ENCODE measurements at places on chromosomes 3 and 15.
A peak's percentile ranks its signal among the peaks of the same experiment; 100 is the strongest.

DNA sequence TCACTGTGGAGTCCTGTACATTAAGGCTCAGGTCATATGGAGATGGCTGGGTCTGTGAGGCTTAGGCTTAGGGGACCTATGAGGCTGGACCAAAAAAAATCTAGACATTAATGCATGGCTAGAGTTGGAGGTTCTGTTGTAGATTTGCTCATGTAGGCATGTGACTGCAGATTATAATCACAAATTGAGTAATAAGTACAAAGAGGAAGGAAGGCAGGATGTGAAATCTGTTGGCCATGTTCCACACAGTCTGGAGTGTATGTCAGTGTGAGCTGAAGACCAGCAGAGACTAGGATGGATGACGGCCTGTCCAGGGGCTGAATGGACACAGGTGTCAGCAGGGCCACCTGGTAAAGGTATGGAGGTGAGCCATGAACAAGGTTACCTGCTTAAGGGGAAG, at the start of gene ST3GAL6:
ST3GAL6 (plus strand) TSS at position 265 of the 400 bp plus-strand sequence. CDS start 5,101 bp downstream, outside the sequence.
- no peak for DNase-seq

GRCh38 chr3:151903501-151903991, 30.1 kb downstream of the SUCNR1 start:
- DNase-seq = no peak

DNA sequence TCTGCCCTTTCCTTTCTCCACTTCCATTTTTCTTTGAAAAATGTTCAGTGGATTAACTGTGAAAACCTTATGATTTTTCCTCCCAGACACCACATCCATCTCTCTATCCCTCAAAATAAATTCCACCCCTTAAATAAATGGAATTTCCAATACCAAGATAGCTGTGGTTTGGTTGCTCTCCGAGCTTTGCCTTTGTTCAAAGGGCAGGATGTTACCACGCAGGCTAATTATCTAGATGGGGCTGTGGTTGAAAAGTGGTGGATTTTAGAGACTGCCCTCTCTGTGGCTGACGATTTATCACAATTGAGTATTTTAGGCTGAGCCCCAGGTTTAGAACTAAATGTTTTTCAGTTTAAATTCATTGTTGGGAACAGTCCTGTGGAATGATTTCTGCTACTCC, 36.9 kb upstream of the CMSS1 start:
- no peak for DNase-seq

GRCh38 chr3:188542196-188542595, 388.2 kb downstream of the LPP start:
- DNase-seq = peak; percentile 19

- DNase-seq = no peak
Measured at GRCh38 chr3:22606461-22606860, 596.7 kb upstream of the UBE2E2 start.

DNA sequence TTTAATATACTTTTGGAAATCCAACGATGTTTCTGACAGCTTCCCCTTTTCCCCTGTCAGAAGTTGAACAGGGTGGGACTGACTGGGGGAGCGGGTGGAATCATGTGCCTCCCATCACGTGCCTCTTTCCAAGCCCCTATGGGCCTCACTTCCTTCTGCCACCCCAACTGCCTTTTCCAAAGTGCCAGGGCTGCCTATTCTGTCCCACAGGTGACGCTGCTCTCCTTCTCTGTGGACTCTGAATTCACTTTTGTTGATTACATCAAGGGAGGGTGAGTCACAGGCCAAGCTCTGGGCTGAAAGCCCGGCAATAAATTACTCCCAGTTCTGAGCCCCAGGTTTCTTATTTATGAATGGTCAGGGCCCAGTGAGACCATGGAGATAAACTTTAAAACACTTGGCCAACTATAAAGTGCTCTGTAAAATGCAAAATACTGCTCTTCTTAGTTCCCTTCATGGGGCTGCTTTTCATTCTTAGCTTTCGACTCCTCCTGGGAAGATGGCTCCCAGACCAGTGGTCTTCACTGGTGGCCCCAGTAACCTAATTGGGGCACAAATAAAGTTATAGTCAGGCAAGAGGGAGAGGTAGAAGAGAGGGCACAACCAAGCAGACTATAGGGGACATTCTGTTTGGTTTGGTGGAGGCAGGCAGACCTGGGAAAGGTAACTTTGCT, 12.3 kb downstream of the CPNE9 start:
- DNase-seq = no peak

DNA sequence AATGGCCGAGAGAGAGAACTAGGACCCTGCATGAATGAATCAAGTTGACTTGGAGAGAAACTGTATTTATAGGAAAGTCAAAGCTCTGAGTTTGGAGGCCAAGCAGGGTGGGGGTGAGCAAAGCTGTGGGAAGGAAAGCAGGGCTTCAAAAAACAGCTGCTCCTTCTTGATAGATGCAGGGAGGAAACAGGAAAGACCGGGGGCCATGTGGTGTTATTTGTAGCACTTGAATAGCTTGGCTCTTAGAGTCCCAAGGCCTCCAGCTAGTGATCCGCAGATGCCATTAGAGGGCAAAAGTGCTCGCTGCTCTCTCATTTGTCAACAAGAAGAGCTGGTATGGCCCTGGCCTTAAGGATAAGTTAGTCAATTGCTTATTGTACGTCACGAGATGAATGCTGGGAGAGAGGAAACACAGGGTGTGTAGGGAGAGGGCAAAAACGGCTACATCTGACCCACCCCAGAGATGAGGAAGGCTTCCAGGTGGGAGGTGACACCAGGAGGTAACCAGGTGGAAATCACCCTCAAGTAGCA, at the start of gene ALG1L2:
ALG1L2 (plus strand) TSS at position 481 of the 531 bp plus-strand sequence. CDS start 186 bp downstream, outside the sequence.
- DNase-seq = no peak

DNA sequence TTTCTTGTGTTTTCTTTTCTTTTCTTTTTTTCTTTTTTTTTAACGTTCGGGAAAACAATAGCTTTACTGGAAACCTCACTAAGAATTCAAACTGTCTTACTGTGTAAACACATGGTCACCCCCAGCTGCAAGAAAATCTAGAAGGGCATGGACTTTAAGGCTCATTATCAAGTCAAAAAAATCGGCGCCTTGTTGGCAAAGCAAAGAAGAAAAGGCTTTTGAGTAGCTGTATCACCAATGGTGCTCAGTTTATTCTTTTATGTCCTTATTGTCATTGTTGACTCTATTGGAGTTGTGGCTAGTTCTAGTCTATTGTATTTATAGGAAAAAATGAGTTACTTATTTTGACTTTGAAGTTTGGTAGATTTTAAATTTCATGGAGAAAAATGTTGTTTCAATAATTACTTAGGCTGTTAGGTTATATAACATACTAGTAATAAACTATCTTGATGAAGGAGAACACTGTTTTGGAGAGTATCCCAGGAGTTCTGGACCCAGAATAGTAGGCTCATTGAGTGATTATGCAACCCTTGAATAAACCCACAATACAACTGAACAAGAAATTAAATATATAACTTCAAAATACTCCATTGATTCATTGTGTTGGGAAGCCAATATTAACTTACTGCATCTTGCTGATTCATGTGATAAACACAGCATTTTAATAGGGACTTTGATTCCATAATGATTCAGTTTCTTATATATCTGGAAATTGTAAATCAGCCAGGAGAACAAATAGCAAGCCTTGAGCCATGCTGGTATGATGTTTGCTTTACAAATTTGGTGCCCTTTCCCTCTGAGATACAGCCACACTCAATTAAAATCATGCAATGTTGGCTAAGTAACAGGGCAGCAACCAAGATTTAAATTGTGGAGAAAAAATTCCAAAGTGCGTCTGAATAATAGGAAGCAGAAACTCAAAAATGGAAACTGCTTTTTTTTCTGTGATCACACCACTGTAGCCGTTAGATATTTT, 27.8 kb upstream of the GOLIM4 start:
- no peak for DNase-seq

DNA sequence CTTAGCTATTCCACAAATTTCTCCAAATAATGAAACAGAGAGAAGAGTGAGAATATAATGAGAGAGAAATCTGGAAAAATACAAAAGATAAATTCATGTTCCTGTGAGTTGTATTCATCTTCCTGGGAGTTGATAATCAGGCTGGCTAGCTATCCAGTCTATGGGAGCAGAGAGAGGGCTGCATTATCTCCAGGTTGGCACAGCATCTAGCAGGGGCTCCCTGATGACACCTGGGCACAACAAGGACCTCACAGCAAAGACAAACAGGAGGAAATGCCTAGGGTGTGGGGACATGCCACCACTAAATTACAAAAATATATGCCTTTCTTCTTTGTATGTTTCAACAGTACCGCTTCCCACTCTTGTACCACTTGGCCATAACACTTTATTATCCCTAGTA, 1.9 kb downstream of the EHD4 start:
- no peak for DNase-seq

- DNase-seq = no peak
Measured at GRCh38 chr3:105511031-105511430, 144.3 kb downstream of the ALCAM start.

DNA sequence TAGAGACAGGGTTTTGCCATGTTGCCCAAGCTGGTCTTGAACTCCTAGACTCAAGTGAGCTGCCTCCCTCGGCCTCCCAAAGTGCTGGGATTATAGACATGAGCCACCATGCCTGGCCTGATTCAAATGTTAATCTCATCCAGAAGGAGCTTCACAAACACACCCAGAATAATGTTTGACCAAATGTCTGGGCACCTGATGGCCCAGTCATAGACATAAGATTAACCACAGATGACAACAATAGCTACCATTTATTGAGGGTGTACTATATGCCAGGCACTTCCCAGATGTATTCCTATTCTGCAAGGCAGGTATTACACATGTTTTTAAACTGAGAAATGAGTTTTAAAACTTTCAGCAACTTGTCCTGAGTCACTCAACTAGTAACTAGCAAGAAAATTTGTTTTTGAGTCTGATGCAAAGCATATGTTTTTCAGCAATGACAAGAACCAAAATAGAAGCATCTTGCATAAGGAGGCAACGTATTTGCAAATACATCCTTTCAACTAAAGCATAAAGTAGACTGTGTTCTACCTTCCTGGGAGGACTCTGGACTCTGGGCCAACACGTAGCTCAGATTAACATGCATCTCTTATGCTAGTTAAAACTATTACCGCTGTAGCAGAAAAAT, 8.1 kb upstream of the SPG21 start:
- DNase-seq = no peak

- no peak for DNase-seq
Measured at GRCh38 chr3:11128682-11129632, 25.3 kb upstream of the HRH1 start.

DNA sequence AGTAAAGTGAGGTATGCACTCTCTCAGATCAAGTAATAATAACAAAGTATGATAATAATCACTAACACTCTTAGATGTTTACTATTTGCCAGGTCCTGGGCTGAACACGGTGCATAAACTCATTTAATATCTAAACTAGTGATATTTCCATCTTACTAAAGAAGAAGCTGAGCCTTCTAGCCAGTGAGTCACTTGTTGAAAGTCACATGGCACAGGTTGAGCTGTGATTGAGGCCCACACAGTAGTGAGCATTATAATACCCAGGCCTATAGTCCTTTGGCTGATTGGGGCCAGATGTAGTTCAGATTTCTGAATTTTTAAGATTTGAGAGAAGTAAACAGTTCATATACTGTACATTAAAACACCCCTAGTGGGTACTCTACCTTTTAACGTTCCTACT, 93.2 kb upstream of the CCDC80 start:
- no peak for DNase-seq

DNA sequence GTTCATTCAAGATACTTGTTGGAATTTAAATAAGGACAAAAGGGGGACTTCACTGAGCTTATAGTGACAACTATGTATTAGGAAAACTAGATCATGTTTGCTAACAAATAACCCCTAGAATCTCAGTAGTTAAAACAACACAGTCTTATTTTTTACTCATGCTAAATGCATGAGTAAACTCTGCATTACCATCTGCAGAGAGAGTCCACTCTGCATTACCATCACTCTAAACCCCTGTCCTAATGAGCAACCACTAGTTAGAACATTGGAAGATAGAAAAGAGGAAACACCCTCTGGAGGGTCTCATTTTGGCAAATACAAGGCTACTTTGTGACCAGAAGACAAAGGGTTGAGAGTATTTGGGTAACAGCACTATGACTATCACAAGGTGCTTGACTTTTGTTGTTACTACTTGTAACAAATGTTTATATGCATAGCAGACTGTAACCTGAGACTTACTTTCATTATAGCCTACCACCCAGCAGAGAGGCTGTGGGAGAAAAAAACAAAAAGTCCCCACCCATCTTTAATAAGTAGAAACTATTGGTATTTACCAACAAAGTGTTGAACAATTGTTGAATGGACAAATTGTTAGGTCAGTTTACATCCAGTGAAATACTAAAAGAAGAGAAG, 99.1 kb downstream of the OXSM start:
- peak; percentile 9 for DNase-seq

DNA sequence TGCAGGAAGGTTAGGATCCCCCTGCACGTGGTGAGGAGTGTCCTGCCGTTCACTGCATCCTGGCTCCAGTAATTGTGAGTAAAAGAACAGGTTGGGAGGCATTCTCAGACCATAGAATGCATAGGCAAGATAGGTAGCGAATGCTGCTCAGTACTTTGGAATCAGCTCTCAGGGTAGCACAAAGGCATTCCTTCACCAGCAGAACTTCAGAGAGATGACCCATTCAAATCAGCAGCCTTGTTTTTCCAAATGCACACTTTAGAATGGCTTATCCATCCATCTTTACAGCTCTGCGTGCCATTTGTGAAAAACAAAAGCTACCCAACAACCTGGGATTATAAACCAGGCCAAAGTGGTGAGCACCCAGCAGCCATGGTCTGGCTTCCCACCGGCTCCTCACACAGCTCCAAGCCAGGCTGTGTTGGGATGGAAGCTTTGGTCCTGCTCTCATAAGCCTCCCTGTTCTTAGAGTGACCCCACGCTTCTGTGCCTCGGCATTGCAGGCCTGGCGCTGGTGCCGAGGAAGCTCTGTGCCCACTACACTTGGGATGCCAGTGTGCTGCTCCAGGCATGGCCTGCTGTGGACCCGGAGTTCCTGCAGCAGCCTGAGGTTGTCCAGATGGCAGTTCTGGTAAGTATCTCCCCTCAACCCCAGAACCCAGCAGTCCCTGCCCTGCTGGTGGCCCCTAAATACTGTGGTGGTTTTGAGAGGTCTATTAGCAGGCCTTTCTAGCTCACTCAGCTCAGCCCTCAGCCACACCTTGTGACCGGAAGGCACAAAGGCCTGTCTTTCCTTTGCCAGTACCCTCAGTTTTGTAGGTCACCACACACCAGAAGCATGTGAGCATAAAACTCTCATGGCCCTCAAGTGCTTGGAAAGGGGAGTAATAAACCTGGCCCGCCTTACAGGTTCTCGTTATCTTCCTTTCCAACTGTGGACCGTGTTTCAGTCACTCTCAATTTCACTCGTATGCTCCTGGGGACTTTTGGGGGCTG, 52.9 kb upstream of the LIMD1 start:
- DNase-seq = no peak

DNA sequence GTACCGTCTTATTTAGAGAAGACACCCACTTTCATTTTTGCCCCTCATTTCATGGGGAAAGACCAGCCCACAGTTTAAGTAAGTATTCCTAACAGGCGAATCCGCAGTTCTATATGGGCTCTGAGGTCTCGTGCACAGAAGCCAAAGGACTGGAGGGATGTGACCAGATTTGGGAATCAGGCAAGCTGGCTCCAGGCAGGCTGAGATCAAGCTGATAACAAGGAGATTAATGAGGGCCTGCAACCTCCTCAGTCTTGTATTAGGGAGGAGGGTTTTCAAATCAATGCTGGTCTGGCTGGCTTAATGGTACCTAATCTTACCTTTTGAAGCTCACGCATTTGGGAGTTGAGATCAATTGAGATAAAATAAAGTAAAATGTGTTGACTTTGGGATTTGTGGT, 15.3 kb downstream of the ST8SIA2 start:
- DNase-seq = no peak

GRCh38 chr15:29128671-29129070, 141.0 kb downstream of the NSMCE3 start:
- no peak for DNase-seq

Measured in NCI-H1105 treated with DMSO at 0.1 percent for 48 hours (cell line).